ENCODE measurements at places on chromosomes 13 and 19.

DNA sequence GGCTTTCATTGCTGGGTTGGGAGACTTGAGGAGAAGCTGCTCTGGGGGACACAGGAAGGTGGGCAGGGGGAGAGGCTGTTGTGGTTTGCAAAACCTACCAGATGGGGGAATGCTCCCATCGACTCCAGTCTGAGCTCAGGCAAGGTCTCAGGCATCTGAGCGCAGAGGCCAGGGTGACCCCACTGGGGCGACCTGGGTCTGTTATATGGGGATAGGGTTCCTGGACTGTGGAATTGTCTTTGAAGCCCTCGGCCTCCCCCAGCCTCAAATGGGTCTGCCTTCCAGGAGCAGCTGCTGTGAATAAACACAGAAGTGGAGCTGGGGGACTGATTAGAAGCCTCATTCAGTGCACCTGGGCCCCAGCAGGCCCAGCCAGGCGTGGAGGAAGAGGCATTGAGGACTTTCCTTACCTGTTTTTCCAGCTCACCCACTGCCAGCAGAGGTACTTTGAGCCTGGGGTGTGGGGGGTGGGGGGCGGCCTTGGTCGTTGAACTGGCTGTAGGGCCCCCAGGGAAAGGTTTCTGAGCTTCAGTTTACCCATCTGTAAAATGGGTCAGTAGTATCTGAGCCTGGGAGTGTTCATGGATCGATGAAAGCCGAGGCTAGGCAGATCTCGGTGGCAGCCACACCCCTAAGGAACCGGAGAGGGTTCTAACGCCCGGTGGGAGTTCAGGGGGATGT, 1.4 kb downstream of the CERS4 start:
- DNase-seq = no peak

DNA sequence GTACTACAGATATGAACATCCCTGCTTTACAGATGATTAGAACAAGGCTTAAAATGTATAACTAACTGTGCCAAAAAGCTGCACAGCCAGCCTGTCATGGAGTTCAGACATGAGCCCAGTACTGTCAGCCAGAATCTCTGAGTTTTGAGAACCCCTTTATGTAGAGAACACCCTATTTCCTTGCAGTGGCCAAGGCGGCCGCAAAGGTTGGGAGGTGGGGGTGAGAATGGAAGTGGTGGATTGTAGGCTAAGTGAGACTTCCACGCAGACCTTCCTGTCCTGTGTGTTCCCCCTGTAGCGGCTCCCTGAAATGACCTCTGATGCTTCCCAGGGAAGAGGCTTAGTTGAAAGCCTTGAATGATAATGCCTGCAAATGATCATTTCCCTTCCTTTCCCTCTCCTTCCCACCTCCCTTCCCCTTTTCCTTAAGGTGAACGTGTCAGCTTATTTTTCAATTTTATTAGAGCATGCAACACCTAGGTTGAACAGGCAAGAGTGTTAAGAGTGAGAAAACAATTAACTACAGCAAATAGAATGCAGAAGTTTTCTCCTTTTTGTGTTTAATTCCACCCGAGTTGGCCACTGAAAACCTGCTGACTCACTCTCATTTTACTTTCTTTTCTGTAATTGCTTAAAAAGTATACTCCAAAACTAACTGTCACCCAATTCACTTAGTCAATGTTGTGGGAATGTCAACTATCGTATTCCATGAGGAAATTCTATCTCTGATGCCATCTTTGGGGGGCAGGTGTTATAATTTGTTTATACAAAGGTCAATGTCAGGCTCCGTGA, 167.0 kb upstream of the EDNRB start:
- no peak for DNase-seq

GRCh38 chr13:113558461-113558860, 26.1 kb upstream of the TFDP1 start:
- no peak for DNase-seq

GRCh38 chr19:34274284-34274826, 20.0 kb downstream of the GARRE1 start:
- no peak for DNase-seq

DNA sequence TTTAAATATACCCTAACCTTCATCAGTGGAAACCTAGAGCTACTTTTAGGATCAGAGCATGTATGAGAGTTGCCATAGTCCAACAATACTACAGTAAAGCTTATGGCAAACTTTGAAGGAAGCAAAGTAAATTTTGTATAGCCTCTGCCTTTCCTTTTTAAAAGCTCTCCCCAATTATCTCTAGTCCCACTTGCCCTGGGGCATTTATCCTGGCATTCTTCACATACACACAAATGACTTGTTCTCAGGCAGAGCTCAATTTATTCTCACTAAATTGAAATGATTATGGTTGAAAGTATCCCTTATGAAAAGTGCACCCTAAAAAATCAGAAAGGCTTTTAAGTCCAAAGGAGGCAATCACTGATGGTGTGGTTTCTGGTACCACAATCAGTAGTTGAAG, 94.1 kb upstream of the UFM1 start:
- DNase-seq = no peak

GRCh38 chr19:12544401-12544876, 6.8 kb downstream of the ZNF564 start:
- DNase-seq = no peak

All from activated effector memory CD4-positive, alpha-beta T cell treated with anti-CD3 and anti-CD28 coated beads, Interleukin-2, amount 50 U/mL, for 16 hours (primary cell).